Kidney (tissue), 22 donors: ENCODE measurements at places on chromosomes 1 and 21. TPM values are rescaled to one million over a fixed set of nuclear protein-coding genes. Genes with fewer than 3 reads are reported as not detected.

- DNase-seq, result no peak
Measured at GRCh38 chr1:22708777-22709176, 1.9 kb upstream of the EPHB2 start.

SYT11 gene
- 8.4 TPM for polyA plus RNA-seq

GPR25 gene
- not detected for polyA plus RNA-seq

GRCh38 chr1:179925302-179925701, 29.3 kb upstream of the CEP350 start:
- DNase-seq, result no peak

ENAH gene
- 6.2 TPM for polyA plus RNA-seq

GRCh38 chr21:42722153-42722552, 68.7 kb downstream of the PDE9A start:
- no peak for DNase-seq

GRCh38 chr1:42348498-42348897, 13.5 kb upstream of the FOXJ3 start:
- no peak for DNase-seq

GRCh38 chr1:27884006-27884954, 11.9 kb downstream of the THEMIS2 start:
- no peak for DNase-seq

SHCBP1L gene
- not detected for polyA plus RNA-seq

GRCh38 chr1:46747683-46748288, 28.9 kb upstream of the EFCAB14 start:
- DNase-seq, result peak; percentile 55

- no peak for DNase-seq
Measured at GRCh38 chr1:98331243-98331642, 330.3 kb upstream of the SNX7 start.

DNA sequence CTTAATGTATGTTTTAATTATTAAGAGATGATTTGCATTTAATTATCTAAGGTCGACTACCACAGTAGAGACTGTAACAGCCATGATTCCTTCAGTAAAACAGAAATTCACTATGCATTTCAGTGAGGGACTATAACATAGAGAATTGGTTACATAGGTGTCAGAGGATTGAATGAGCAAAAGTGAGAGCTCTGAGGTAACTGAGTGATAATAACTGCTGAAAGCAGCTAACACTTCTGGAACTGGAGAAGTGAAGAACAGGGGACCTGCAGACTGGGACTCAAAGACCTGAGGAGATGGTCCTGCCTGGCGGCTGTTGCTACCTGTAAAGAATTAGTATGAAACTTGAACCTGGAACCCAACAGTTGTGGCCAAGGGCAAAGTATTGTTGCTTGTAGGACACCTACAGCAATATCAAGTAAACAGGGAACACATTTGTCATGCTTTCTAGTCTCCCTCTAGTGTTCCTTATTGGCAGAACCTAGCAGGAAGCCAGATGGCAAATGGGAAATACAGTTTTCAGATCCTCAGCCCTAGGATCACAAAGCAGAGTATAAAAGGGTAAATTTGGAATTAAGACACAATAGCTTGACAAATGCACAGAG, 110.6 kb downstream of the HS2ST1 start:
- no peak for DNase-seq
